Foreskin fibroblast (primary cell): ENCODE measurements at places on chromosomes 3 and 15.

- no peak for DNase-seq
These were observed 74.8 kb upstream of the PLCL2 start for GRCh38 chr3:16809993-16810392.

DNA sequence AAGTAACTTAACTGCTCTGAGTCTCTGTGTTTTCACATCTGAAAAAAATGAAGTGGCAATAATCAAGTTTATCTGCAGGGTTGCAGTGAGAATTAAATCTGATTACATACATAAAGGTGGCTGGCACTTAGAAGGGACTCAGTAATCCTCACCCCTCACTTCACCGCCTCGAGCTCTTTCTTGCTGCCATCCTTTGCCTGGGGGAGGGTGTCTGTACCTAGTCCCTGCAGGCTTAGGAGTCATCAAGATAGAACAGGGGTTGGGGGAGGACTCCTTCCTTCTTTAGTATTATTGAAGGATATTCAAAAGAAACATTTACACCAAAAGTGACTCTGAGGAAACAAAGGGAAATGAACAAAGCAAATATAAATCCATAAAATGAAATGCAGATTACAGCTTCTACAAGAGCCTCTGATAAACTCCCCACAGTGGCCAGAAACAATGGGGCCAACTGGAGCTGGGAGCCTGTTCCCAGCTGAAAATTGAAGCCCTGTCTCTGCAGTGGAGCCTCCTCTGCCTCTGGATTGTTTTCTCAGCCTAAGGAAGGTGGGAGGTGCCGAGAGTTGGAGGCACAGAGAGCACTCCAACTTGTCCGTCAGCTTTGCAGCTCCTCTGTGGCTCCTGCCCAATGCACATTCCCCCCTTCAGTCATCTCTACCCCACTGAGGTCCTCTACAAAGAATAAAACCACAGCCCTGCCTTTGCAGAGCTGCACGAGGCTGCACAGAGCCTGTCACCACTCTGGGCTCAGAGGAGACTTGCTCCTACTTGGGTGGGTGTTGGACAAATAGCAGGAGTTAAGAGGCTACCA, 41.8 kb downstream of the CRYGS start:
- no peak for DNase-seq

- no peak for DNase-seq
These were observed 776.6 kb downstream of the ZNF385D start for GRCh38 chr3:20974396-20974795.

DNA sequence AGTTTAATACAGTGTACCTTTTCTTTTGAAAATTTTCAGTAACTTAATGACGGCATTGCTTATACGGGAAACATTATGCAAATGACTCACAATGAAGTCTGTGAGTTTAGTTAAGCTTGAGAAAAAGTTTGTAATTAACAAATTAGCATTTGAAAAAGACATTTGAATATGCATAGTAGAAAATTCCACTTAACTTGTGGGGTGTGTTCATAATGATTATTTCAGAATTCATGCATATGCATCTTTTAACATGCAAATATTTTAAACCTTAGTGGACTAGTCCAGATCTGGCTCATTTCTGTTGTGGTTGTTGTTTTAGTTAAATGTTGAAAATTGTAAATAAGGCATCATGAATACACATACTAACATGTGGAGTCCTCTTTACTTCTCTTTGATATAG, 239.4 kb downstream of the ROBO2 start:
- no peak for DNase-seq

DNA sequence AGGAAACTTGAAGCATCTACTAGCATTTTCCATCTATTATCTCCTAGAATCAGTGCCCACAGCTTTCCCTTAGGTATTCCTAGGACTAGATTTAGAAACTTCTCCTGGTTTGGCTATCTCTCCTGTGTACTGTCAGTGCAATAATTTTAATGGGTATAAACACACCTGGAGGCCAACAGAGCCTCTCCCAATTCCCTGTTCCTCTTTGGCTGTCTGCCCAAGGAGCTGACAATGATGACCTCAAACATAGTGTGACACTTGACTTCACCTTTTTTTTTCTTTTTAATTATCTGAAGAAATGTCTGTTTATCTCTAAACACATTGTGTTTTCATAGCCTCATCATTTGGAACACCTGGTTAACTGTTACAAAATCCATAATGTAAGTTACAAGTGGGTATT, 754.5 kb upstream of the ALCAM start:
- no peak for DNase-seq

DNA sequence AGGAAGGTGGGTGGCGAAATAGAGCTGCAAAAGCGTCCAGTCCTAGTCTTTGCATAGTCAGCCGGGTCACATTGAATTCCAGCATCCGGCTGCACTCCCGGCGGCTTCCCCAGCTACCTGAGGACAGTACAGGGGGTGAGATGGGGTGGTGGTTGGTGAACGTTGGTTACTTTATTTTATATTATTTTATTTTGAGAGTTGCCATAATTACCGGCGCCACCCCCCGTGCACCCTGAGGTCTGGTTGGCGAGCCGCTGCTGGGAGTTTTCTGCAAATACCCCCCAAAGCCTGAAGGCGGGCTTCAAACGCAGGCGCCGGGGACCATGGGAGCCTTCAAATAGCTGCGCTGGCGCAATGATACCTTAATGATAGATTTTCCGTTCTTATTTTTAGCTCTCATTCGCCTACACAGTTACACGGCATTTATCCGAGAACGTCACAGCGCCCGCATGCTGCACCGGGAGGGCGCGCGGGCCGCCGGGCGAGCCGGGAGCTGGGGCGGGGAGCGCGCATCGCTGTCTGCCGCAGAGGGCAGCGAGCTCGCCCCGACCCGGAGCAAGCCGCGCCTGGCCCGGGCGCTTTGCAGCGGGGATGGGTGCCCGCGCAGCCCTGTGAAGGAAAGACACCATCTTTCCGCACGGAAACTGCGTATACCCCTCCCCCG, 756 bp upstream of the RASGRF1 start:
- no peak for DNase-seq

DNA sequence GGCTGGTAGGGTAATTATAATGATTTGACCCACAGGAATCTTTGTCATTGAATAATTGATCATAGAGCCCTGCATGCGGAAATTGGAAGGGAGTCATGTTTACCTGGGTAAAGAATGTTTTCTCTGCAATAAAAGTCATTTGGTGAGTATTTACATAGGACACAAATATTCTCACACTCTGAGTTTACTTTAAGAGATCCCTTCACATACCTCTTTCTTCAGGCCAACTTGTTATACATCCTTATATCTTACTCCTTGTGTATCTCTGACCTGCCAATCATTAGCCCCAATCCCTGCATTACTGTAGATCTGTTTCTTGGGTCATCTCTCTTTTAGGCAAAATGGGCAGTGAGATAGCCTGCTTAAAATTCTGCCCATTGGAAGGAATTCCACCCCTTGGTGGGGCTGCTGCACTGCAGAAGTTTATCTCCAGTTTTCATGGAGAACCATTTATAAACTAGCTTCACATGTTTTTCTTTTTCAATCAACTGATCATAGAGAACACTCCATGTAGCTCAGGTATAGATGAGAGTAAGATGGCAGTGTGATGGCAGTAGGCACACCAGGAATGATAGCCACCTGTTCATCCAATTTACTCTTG, 46.2 kb downstream of the ILDR1 start:
- DNase-seq = no peak

GRCh38 chr3:175288621-175289020, 429.5 kb downstream of the NAALADL2 start:
- no peak for DNase-seq

DNA sequence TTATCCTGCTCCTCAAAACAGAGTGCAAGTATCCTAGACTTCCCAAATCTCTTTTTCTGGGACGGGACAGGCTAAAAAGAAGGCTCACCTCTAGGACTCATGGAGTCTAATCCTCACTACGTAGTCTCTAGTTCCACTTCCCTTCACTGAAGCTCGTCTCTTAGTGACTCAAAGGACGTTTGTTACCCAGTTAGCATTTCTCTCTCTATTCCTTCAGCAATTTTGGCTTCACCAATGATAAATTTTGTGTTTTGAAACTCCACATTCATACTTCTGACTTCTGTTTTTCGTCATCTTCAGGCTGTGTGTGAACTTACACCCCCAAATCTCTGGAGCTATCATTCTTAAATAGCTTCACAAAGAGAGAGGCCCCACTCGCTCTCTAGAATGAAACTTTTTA, 627.1 kb downstream of the NAALADL2 start:
- no peak for DNase-seq

GRCh38 chr15:62969442-62970089, 73.0 kb upstream of the TPM1 start:
- DNase-seq = no peak

DNA sequence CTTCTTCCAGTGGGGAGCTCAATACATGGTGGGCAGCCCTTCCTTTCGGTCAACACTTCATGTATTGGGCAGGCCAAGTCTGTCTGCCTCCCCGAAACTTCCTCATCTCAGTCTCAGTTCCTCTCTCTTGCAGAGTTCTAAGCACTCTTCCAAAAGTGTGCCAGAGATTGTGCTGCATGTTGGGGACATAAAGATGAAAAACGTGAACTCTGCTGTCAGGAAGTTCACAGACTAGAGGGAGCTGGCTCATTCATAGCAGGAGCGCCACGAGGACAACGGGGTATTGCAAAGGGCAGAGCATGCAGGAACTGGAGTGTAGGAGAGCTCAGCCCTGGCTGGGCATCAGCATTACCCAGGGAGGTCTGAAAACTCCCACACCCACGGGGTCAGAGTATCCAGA, 15.3 kb upstream of the EPHB3 start:
- no peak for DNase-seq

- DNase-seq = peak; percentile 63
These were observed 14.2 kb upstream of the SEMA3B start for GRCh38 chr3:50254577-50255250.

GRCh38 chr3:194987571-194988494, 283.1 kb downstream of the XXYLT1 start:
- DNase-seq = no peak

GRCh38 chr15:45307230-45307924, 55.3 kb downstream of the SLC28A2 start:
- peak; percentile 56 for DNase-seq

- DNase-seq = no peak
These were observed 234.8 kb downstream of the NR2F2 start for GRCh38 chr15:96565266-96565665.

GRCh38 chr3:148068466-148068865, 629.2 kb upstream of the AGTR1 start:
- no peak for DNase-seq

DNA sequence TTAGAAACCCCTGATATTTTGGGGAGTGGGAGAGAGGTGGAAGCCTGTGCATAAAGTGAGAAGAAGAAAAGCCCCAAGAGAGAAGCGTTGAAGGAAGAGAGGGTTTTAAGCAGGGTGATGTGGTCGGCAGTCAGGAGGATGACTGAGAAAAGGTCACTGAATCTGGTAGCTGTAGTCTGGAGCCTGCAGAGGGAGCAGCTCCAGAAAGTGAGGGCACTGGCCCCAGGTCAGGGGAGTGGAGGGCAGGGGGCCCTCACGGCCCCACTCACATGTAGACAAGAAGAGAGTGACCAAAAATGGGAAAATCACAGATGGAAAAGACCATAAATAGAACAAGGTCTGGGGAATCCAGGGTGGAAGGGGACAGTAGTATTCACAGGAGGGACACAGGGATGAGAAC, 105.5 kb downstream of the RYK start:
- DNase-seq = no peak

DNA sequence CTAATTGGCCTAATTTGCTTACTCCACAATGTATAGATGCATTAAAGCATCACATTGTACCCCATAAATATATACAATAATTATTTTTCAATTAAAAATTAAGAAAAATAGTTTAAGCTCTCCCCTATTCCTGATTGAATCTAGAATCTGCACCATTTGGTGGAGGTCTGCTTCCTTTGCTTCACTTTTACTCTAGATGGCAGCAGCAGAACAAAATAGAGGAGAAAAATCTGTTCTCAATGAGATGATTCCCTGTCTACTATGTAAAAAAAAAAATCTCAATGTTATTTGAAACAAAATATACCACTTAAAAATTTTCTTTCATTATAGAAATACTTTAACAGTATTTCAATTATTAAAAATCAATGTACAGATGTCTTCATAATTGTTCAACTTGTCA, 109.6 kb upstream of the FXR1 start:
- no peak for DNase-seq

DNA sequence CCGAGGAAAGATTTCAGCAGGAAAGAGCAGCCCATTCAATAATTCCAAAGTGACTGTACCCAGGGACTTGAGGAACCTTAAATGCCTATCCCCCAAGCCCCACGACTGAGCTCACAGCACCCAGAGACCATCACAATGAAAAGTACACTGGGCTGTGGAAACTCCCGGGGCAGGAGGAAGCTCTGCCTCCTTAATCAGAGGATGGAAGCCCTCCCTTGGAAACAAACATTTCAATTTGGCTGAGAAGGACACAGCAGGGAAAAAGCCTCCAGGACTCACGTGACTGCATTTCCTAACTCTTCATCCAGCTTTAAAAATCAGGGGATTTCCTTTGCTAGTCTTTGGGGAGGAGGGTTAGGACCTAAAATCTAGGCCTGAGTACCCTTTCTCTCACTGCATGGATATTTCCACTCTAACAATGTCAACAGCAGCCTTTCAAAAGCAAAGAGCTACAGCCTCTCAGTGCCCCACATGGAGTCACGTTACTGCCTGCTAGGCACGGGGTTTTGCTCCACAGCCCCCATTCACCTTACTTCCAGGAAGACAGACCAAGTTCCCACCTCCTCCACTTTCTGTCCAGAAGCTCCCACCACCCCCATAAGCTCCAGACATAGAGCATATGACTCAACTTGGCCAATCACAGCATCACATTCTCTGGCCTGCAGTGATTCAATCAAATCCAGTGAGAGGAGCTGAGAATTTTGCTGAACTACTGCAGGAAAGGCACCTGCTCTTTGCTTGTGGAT, 68.9 kb upstream of the WNT5A start:
- no peak for DNase-seq

GRCh38 chr15:71083349-71083748, 31.9 kb upstream of the THSD4 start:
- DNase-seq = peak; percentile 95

- peak; percentile 40 for DNase-seq
These were observed 136.2 kb upstream of the EIF1B start for GRCh38 chr3:40173227-40173721.

DNA sequence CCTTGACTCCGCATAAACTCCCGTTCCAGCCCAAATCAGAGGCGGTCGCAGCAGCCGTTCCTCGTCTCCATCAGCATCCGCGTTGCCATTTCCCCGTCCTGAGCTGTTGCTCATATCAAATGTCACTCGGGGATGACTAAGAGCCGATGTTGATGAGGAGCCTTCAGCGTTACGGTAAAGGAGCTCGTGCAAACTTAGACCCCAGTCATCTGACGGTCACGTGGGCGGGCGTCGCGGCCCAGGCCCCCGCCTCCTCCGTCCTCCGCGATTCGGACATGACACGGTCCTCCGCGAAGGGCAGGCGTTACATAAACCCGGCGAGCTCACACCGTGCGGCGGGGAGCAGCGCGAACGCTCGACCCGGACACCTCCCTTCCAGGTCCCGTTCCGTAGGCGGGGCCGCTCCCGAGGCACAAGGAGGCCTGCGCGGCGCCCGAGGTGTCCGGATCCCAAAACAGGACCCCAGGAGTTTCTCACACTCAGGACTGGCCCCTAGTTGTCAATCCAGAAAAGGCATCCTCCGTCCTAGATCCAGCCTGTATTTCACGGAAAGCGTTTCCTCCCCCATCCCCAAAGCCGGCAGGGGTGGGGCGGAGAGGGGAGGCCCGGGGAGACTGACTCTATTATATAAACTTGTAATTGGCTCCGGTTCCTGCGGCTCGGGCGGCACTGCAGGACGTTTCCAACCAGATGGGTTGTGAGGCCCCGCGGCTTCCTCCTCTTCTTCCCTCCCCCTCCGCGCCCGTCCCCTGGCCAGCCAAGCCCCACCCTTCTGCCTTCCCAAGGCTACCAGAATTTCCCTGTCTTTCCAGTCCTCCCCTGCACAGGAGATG, 100.0 kb upstream of the IGF1R start:
- DNase-seq = peak; percentile 88
